ENCODE measurements at places on chromosomes 16 and 17.

GRCh38 chr17:41002814-41003213 is 3.1 kb upstream of the KRTAP3-2 start:
- no peak for DNase-seq

DNA sequence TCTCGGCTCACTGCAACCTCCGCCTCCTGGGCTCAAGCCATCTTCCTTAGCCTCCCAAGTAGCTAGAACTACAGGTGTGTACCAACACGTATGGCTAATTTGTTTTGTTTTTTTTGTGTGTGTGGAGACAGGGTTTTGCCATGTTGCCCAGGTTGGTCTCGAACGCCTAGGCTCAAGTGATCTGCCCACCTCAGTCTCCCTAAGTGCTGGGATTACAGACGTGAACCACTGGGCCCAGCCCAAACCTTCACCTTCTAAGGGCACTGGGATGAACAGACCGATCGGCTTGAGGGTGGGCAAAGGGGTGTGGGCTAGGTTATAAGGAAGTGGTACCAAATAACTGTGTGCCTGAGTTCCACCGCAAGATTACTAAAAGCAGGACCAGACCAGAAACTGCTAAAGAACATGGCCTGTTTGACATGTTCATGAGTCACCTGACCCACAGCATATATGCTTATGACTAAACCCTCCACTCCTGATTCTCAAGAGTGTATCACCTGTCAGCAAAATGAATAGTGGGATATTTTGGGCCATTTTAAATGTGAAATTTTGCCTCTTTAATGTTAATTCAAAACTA is 8.1 kb downstream of the TMEM97 start:
- no peak for DNase-seq

DNA sequence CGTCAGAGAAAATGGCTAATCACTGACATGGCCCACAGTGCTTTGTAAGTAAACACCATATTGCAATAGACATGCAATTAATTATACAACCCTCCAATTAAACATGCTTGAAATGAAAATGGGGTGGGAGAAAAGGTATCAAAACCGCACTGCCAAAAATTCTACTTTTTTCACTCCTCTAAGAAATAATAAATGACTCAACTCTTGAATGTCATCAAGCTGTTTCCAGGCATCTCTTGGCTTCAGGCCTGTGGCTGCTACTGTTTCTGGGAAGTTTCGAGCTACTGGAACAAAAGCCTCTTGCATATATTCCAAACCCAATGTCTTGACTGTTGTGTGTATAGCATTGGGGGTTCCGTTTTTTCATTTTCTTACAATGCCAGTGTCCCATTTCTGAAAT is 412.6 kb downstream of the RBFOX1 start:
- no peak for DNase-seq

- DNase-seq, result no peak
Measured at GRCh38 chr17:17568772-17569195, 22.7 kb downstream of the PEMT start.

DNA sequence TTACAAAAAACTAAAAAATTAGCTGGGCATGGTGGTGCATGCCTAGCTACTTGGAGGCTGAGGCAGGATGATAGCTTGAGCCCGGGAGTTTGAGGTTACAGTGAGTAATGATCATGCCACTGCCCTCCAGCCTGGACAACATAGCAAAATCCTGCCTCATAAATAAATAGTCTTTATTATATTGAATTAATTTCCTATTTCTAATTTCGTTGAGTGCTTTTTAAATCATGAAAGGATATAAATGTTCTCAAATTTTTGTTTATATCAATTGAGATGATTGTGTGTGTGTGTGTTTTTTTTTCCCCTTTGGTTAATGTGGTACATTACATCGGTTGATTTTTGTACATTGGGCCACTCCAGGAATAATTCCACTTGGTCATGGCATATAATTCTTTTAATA is 32.0 kb upstream of the AQP8 start:
- DNase-seq, result no peak

DNA sequence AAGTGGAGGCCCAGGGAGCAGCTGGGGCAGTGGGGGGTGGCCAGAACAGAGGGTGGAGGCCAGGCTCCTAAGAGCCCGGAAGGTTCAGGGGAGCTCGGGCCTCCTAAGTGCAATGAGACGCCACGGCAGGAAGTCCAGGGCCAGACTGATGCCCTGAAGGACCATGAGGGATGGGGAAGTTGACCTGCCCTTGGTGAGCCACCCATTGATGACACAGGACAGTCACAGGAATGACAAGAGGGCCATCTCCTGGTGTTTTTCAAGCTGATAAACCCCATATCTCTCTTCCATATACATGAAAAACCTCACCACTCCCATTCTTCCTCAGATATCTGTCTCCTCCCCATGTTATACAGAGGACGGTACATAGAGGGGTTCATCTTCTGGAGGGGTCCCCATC is 5.8 kb upstream of the MRPL58 start:
- no peak for DNase-seq

DNA sequence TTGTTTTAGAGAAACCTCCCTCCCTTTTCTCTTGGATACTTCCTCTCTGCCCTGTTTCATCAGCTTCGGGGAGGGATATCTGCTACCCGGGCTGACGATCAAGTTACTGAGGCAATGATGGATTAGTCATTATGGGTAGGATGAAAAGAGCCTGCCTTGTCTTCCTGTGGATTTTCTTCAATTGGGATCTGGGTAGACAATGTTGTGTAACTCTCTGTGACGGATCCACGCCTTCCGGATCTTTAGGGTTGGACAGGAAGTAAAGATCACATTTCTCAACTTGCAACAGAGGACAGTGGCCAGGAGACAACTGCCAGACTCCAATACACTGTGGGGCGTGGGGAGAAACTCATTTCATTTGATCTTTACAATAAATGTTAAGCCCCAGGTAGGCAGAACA is 11.3 kb upstream of the CHST6 start:
- no peak for DNase-seq

- DNase-seq, result no peak
Measured at GRCh38 chr16:49923411-49923810, 67.5 kb upstream of the ZNF423 start.

DNA sequence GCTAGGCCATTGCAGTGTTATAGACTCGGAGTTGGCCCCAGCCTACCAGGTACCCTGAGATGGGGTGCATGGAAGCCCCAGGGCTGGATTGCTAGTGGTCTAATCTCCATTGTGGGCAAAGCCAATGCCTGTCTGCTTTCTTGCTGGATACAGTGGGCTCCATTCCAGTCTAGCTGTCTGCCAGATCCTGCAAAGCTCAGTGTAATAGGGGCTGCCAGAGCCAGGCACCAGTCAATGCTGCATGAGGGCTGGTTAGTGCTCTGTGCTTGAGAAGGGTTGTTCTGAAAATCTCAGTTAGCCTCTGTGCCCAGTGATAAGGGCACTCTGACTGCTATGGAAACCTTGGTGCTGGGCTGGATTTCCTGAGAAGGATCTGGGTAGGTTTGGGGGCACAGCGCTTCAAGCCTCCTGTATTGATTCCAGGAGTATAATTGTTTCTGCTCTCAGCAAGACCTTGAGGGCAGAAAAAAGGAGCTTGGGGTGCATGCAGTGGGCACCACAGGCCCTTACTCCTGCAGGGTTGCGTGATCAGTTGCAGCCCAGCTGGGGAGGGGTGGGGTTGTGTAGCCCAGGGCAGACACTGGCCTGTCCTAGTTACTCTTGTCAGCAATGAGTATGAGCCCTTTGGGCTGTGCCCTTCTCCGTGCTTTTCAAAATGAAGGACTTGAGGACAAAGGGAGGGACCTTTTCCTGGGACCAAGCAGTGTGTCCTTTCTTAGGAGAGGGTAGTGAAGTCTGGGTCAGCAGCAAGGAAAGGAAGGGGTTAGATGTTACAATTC is 19.0 kb downstream of the SMPD3 start:
- no peak for DNase-seq

Measured in amniotic stem cell (primary cell).